ENCODE measurements at places on chromosomes 5 and 9. TPM values are rescaled to one million over a fixed set of nuclear protein-coding genes. Genes with fewer than 3 reads are reported as not detected.

PCDHB12 gene
- not detected for total RNA-seq

FOXD4L5 gene
- total RNA-seq = not detected

SPATA31E1 gene
- not detected for total RNA-seq

LURAP1L gene
- total RNA-seq = not detected

BICD2 gene
- 30.3 TPM for total RNA-seq

PPP2R2B gene
- not detected for total RNA-seq

SLC36A2 gene
- total RNA-seq = not detected

FIBCD1 gene
- total RNA-seq = 2.4 TPM

PRLR gene
- not detected for total RNA-seq

NACC2 gene
- total RNA-seq = 13.9 TPM

SLC6A7 gene
- not detected for total RNA-seq

CAVIN4 gene
- total RNA-seq = 0.68 TPM

FOXD4L4 gene
- not detected for total RNA-seq

LIFR gene
- total RNA-seq = 0.12 TPM

CDC23 gene
- total RNA-seq = 25.4 TPM

PPWD1 gene
- 67.0 TPM for total RNA-seq
